Activated T-cell treated with anti-CD3 and anti-CD28 coated beads, Interleukin-2, amount 50 U/mL, for 72 hours (primary cell): ENCODE measurements at places on chromosomes 3 and 15.

GRCh38 chr3:37457378-37458065, 283.1 kb upstream of the LRRFIP2 start:
- DNase-seq, result no peak

GRCh38 chr15:28114721-28115622, 15.9 kb upstream of the OCA2 start:
- no peak for DNase-seq

DNA sequence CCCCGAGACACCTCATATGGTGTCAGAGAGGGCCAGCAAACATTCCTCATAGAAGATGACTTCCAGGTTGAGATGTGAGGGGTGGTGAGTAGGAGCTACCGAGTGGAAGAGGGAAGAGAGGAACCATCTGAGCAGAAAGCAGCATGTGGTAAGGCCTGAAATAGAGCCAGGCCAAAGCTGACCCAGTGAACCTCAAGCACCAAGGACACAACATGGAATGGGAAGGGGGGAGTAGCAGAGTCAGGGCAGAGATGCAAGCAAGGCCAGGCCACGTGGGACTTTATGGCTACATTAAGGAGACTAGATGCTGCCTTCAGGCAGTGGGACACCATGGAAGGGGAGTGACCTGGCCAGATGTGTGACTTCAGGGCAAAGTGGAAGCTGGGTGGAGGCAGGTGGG, 38.3 kb upstream of the WNT5A start:
- DNase-seq, result no peak

GRCh38 chr3:128207951-128208350, 54.7 kb downstream of the EEFSEC start:
- no peak for DNase-seq

- DNase-seq, result peak; percentile 45
These were observed 1.7 kb upstream of the CCR8 start for GRCh38 chr3:39327746-39328349.

- DNase-seq, result no peak
These were observed 57.1 kb downstream of the CLDN1 start for GRCh38 chr3:190265126-190265525.

DNA sequence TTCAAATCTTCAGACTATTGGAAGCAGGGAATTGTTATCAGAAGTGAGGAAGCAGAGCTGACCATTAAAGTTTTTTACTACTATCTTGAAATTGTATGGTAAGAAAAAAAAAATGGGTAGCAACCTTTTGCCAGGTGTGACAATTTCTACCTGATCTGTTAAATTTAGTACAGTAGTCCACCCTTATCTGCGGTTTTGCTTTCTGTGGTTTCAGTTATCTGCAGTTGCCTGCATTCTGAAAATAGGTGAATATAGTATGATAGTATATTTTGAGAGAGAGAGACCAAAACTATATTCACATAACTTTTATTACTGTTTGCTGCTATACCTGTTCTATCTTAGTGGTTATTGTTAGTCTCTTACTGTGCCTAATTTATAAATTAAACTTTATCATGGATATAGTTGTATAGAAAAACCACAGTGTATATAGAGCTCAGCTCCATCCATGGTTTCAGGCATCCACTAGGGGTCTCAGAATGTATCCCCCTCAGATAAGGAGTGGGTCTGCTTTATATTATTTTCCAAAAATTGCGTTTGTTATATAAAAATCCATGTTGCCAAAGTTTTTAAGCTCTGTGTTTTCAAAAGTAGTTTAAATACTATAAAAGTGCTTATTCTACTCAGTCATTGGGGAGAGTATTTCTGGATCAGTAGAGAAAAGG, 69.9 kb downstream of the PTPRG start:
- DNase-seq, result no peak

DNA sequence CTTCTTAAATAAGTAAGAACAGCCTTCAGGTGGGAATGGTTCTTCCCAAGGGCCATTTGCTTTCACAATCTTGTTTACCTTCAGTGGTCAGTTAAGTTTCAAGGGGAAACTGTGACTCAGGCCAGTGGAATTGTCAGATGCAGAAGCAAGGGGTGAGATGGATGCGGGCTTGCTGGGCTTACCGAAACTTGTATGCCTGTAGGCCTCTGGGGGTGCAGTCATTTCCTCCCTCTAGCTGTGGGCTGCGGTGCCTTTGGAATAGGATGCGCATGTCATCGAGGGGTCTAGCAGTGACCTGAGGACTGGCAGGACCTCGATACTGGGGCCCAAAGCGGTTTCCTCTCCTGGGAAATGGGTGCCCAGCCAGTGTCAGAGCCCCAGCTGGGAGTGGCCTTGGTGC, 121.6 kb downstream of the EEFSEC start:
- DNase-seq, result no peak

DNA sequence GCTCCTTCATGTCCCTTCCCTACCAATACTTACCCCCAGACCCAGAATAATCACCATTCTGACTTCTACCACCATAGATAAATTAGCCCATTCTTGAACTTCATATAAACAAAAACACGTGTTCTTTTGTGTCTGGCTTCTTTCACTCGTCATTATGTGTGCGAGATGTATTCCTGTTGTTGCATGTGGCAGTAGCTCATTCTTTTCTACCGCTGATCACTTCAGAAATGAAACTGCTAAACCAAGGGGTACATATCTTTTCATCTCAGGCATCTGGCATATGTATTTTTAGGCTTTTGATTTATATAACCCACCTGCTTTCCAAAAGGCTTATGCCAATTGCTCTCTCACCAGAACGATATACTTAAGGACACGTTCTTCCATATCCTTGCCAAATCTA, 13.8 kb upstream of the SCG3 start:
- no peak for DNase-seq

GRCh38 chr3:175002732-175003143, 143.6 kb downstream of the NAALADL2 start:
- DNase-seq, result no peak

DNA sequence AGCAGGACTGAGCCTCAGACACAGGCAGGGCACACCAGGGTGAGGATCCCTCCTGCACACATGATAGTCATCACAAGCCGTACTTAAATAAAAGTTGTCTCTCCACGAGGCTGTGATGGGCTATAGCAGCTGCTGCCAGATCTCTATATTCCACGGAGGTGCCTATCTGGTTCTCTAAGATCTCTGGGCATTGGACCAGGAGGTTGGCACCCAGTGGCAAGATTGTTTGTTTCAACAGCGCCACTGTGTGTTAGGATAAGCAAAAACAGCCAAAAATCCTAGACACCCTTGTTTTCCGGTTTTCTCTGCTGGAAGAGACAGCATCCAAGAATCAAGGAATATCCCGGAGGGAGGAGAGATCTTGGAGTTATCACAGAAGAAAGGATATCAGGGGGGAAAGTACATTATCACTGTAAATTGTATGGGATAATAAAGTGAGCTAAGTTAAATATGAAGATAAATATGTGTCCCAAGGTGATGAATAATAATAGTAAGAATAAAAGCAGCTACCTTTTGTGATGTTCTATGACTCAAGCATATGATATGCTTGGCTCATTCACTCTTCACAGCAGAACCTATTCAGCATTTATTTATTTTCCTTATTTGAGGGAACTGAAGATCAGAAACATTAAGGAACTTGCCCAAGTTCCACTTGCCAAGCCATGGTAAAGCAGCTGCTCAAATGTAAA, 90.6 kb upstream of the AKAP13 start:
- DNase-seq, result peak; percentile 12

DNA sequence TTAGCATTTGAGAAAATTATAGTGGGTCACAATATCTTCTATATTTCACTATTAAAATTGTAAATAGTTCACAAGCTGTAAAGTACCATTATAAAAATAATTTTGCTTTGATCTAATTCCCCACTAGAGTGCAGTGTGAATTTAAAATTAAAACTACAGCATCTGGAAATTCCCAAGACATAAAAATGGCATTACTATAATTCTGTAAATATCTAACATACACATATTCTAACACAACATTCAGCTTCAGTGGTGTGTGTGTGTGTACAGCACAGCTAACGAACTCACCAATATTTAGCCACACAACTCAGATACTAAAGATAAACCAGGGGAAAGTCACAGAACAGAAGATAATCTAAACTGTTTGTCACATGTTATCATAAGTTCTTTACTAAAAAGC, 424.9 kb upstream of the ZNF385D start:
- no peak for DNase-seq

DNA sequence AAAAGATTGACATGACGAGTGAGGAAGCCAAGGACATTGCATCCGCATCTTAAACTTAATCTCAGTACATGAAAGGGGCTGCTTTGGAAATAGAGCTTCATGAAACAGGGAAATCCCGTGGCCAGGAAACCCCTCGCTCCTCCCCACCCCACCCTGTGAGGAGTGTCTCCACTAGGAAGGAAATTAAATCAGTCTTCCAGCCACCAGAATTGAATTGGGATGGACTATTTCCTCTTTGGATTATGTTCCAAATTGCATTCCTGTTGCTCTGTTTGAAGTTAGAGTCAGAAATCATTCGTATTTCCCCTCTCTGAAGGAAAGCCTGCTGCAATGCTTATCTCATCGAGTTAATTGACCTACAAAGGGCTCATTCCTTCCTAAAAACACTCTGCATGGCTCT, 35.8 kb downstream of the CLDN11 start:
- no peak for DNase-seq

DNA sequence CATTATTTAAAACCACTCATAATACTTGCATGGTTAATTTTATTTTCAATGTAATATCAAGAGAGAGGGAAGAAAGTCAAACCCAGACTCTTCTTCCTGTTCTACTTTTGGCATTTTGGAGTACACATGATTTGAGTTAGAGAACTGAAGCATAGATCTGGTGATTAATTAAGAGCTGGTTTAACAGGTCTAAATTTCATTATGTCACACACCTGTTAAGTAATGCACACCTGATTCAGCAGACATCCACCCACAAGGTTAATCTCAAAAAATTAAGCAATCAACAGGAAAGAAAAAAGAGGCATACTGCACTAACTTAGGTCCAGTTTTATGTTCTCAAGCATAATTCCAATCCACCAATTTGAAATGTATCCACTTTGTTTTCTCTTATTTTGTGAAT, 101.1 kb upstream of the ICE2 start:
- DNase-seq, result no peak

- DNase-seq, result no peak
These were observed 11.1 kb upstream of the UBE2Q2 start for GRCh38 chr15:75832114-75832513.

DNA sequence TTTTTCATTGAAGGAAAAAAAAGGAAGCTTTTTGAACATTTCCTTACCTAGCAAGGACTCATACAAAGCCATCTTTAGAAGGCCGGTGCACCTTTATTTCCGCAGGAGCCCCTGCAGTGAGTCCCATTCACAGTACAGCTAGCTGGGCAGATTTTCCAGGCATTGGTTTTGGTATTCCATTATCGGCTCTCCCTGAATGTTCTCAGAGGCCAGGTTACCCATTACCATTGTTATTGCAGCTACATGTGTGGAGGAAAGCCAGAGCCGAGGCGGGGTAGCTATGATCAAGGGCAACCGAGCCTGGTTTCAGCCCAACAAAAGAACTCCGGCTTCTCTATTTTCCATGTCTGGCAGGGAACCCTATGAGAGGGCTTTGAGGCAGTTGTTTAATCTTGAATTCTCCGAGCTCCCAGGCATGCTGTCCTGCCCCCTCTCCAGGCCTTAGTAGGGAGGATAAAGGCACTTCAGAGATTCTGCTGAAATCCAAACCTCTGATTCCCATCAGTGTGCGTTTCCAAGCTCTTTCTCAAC, 100.3 kb downstream of the LRRK1 start:
- no peak for DNase-seq

GRCh38 chr15:80727196-80727595, 32.1 kb downstream of the ABHD17C start:
- no peak for DNase-seq

GRCh38 chr3:63976161-63976871, 47.0 kb downstream of the PSMD6 start:
- DNase-seq, result no peak

DNA sequence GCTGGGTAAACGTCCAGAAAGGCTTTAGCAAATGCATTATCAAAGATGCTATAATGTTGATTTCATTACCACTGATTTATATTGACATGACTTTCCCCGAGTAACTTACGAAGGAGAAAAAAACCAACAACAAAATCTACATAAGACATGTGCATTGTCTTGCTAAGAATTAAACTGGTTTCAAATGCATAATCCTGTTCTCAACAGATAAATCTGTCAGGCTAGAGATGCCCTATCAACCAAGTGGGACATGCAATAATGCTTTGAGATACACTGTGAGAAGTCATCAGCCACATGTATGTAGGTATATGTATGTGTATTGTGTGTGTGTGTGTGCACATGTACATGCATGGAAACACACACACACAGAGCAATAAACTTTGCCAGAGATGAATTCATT, 195.6 kb downstream of the MEIS2 start:
- DNase-seq, result no peak

GRCh38 chr15:98924401-98925049, 83.1 kb downstream of the PGPEP1L start:
- no peak for DNase-seq

DNA sequence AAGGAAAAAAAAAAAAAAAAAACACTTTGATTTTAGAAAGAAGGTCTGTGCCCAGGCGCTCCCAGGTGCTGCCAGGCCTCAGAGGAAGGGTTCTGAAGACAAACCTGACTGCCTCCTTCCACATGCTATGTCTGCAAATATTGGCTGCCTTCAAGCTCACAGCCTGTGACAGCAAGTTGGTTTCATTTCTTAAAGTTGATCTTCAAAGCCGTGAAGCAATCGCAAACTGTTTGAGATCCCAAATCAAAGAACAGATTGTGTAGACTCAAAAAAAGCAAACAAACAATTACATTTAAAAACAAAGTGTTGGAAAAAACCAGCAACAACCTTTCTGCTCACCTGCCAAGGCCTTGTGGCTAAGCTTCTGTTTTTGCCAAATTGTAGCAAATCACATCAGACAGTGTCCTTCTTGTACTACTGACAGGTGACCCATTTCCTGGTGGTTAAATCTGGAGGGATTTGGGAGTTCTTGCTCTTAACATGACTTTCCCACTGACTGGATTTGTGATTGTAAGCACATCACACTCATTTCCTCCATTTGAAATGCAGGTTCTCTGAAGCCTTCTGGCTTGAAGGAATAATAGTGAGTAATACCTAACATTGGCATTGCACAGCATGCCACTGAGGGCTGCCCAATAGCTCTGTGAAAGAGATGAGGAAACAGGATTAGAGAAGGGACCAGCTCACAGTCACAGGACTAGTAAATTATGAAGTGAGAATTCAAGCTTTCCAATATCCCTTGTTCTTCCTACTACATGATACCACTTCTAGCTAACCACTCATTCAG, 502.4 kb downstream of the LPP start:
- no peak for DNase-seq

DNA sequence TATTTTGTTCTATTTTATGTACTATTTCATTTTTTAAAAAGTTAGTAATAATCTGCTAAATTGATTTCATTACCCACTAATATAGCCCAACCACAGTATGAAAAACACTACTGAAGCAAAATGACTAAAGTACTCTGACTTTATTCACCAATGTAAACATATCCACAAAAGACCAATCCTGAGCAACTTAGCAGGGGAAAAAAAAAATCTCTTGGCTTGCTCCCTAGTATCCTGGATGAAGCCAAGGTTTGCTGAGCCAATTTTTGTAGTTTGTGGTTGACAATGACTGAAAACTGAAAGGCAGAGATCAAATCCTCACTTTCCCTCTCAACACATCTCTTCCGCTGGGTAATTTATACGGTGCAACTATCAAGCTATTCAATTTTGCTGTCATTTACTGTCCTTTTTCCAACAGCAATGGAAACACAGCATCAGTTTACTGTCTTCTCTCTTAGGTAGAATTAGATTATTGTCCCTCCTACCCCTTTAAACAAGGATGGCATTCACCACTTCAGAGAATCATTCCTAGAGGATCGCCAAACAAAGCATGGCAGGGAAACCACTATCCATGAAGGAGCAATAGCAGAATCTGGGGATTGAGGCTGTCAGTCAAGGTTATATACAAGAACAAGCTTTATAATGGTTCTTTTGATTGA, 149.7 kb downstream of the THRB start:
- DNase-seq, result no peak

- no peak for DNase-seq
These were observed 37.6 kb downstream of the C2CD4A start for GRCh38 chr15:62104401-62104800.
